ENCODE measurements at places on chromosomes 7 and 10.

- no peak for DNase-seq
Observed at GRCh38 chr7:30922596-30922995, 10.9 kb downstream of the AQP1 start.

- DNase-seq = no peak
Observed at GRCh38 chr10:112409755-112410154, 35.8 kb downstream of the ACSL5 start.

- no peak for DNase-seq
Observed at GRCh38 chr7:33762151-33762910, 143.0 kb upstream of the BMPER start.

DNA sequence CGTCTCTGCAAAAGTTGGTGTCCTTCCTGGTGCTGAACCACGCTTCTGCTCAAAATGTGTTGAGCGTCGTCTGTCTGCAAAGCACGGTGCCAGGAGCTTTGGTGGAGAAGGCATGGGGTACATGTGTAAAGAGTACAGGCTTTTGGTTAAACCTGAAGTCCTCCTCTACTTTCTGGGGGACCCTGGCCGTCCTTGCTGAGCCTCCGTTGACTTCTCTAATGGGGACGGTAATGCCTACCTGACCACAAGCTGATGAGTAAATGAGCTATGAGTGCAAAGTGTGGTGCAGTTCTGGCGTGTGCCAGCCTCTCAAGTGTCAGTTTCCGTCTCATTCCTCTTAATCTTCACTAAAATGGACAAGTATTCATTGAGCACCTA, 527 bp upstream of the HERPUD2 start:
- no peak for DNase-seq

- DNase-seq = no peak
Observed at GRCh38 chr7:156475179-156475578, 165.4 kb upstream of the RNF32 start.

- DNase-seq = no peak
Observed at GRCh38 chr7:4437916-4438315, 244.2 kb upstream of the FOXK1 start.

- DNase-seq = no peak
Observed at GRCh38 chr10:48234787-48235186, 39.7 kb downstream of the FRMPD2 start.

DNA sequence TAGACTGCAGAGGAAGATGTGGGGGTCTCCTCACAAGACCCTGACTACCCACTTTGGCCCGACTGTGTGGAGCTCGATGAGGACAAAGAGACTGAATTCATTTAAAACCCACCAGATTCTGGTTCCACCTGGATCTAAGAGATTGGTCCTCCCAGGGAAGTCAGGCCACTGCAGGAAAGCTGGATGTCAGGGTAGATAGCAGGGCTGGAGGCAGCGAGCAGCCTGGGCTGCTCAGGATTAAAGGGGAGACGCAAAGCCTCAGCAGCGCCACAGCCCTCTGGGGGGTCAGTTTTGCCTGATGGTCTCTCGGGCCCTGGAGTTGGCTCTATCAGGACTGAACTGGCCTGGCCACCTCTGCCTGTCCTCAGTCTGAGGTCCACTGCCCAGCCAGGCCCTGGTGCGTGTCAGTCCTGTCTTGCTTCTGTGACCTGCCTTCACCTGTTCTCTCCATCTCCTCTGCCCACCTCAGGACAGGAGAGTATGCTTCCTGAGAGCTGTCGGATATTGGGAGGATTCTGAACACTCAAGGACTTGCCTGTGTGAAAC, 12.2 kb upstream of the KLRG2 start:
- no peak for DNase-seq

DNA sequence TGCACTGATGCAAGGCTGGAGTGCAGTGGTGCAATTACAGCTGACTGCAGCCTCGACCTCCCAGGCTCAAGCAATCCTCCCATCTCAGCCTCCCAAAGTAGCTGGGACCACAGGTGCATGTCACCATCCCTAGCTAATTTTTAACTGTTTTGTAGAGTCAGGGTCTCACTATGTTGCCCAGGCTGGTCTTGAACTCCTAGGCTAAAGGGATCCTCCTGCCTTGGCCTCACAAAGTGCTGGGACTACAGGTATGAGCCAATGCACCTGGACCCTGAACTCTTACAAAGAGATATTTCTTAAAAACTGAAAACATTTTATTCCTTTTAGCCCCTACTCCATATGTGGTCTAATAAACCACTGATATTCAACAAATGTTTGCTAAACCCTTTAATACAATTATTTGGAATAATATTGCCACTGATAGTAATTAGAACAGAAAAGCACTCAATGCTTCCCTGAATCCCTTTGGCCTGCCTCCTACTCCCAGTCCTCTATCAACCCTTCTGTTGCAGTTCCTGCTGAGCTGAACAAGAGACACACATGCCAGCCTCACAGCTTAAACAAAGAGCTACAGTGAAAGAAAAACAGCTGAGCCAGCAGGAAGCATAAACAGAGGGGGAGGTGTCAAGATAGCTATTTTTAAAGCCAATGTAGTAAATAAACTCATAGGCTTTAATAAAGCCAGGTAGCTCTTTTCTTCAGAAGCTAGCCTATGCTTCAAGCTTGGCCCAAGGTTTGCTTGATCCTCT, 7.0 kb upstream of the GNAI1 start:
- no peak for DNase-seq

DNA sequence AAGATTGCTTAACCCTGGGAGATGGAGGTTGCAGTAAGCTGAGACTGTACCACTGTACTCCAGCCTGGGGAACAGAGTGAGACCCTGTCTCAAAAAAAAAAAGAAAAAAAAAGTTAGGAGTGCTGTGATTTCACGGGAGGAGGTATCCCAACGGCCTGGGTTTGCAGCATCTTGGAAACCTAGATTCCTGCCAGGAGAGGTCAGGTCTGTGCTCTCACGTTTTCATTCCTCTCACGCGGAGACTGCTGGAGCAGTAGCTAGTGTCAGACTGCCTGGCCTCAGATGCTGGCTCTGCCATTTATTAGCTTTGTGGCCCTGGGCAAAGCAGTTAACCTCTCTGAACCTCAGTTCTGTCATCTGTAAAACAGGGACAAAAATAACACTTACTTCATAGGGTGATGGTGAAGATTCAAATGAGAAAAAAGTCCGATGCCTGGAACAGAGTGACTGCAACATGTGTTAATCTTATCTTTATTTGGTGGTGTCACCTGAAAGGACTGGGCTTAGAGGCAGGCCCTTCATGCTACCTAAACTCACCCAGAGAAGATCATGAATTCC, 94.9 kb downstream of the GAD2 start:
- DNase-seq = no peak

DNA sequence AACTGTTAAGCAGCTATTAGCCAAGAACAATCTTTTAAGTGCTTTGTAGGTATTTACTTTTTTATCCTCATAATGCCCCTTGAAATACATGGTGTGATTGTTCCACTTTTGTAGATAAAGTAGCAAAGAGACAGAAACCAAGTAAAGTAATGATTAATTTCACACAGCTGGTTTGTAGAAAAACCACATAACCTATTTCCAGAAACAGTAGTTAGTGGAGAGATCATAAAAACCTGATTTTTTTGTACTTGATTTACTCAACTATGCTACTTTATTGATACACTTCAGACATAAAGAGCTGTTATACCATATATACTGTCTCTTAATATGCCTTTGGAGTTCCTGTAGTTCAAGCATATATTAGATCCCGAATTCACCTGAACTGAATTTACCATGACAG, 118.4 kb downstream of the SEMA3A start:
- DNase-seq = no peak

- peak; percentile 48 for DNase-seq
Observed at GRCh38 chr10:69222157-69223027, 2.3 kb downstream of the HKDC1 start.

- DNase-seq = no peak
Observed at GRCh38 chr7:66907731-66908130, 13.3 kb upstream of the TMEM248 start.

- DNase-seq = no peak
Observed at GRCh38 chr7:39451901-39452300, 114.3 kb upstream of the YAE1 start.

DNA sequence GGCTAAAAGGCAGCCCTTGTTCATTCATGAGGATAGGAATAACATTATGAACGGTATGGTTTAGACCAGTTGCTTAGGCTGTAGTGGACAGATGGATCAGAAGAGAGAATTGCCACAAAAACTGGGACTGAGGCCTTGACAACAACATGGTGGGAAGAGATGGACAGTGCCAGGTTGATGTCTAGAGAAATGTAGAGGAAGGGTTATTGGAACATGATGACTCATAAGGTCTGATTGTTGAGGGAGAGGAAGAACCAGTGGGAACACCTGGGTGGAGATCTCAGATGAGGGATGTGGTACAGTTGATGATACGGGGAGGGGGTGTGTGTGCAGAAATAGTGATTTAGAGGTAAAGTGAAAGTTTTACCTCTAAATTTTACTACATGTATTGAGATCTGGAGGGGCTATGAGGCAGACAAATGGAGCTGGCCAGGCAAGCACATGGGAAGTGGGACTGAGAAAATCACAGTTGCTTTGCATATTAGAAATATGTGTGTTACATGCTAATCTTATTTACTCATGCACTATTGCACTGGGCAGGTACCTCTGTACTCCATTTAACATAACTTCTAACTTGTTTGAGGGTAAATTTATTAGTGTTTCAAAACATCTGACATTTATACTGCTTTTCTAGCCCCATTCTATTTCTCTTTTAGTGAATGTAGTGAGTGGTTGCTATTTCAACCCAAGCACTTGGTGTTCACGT, 65.6 kb downstream of the PLCE1 start:
- no peak for DNase-seq

DNA sequence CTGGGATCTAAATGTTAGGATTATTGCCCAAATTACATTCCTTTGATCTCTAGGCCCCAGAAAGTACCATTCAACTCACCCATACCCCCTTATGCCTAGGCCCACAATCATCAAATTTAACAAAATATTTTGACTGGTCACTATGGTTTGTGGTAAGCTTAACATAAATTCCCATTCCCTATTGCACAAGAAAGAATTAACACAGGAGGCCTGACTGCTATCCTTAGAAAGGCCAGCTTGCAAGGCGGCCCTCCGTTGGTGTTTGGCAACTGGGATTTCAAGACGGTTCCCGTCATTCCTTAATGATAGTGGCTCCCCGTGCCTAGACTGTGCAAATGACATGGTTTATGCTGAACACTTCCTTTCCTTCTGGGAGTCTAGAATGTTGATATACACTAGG, 29.6 kb downstream of the ARHGAP21 start:
- no peak for DNase-seq

- no peak for DNase-seq
Observed at GRCh38 chr10:1320739-1321320, 264.6 kb downstream of the WDR37 start.

DNA sequence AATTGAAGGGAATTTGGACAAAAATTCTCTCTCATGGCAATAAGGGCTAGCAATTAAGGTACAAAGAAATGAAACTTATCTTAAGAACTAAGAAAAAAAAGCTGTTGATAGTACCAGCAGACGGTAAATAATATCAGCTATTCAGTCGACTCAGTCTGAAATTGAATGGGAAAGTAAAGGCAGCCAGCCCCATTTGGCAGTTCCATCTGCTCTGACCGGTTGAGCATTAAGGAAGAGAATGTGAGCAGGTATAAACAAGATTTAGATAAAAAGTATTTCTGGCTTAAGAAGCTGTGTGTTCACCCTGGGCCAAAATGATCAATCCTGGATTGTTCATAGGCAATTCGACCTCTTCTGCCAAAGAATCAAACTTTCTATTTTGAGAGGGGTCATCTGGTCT, 154.6 kb upstream of the NPVF start:
- DNase-seq = no peak

DNA sequence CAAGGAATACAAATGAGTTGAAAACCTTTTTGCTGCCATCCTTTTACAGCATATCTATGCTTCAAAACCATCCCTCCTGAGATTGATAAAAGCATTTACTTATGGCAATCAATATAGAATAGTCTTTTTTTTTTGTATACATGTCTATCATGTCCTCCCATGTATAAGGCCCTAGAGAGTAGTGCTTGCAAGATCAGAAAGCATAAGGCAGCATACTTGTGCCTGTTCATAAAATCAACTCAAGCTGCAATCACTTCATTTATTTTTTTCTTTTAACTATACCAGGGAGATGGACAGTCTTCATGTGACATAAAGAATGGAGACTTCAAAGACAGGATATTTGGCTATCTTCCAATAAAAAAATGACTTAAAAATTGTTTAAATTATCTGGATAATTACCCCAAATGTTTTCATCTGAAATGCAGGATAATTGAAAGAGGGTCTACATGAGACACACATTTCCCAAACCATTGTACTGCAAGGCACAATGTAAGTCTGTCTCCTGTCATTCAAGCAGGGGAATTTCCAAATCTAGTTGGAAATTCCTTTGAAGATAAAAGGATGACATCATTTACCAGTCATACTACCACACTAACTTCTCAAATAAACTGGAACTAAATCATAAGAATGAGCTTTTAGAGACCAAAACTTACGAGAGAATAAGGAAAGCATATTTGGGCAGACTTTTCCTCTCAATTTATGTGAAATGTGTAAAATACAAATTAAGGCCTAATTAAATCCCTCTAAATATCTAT, 22.5 kb downstream of the LRRN3 start:
- DNase-seq = no peak

DNA sequence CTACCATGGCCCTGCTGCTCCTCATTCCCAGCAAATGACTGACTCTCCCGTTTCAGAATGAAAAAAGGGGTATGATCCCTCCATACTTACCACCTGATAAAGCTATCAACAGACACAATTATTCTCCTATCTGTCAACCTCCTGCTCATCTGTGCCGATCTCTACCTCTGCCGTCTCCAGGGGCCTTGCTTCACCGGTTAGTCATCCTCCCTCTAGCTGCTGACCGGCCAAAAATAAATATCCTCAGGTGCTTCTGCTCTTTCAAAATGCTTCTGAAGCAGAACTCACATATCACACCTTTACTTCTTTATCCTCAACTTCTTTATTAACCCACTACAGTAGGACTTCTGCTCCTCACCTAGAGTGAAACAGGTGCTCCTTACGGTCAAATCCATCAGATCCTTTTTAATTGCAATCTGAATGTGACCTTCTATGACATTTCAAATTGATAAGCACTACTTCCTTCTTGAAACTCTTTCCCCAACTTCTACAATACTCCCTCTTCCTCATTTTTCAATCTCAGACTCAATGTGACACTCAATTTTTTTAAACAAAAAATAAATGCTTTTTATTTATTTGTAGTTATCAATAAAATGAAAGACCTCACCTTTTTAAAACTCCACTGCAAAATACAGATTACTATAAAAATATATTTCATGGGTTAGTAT, 63.2 kb downstream of the LMBR1 start:
- no peak for DNase-seq

- DNase-seq = no peak
Observed at GRCh38 chr10:95350830-95351228, 60.0 kb upstream of the PDLIM1 start.
